ENCODE measurements at places on chromosomes 1 and 21. TPM values are rescaled to one million over a fixed set of nuclear protein-coding genes. Genes with fewer than 3 reads are reported as not detected.

DNA sequence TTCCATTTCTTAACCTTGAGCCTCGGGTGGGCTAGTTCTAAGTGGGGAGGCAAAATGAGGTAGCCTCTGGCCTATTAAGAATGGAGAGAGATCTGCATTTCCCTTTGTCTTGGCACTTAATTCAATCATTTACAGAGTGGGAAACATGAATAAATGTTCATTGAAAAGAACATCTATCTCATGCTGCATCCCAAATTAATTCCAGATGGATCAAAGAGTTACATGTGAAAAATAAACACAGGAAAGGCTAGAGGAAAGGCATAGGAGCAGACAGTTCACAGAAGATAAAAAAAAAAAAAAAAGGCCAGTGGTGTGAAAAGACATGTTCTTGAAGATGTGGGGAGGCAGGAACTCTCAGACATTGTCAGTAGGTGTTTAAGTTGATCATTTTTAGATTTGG lies 35.7 kb upstream of the EPS8L3 start:
- DNase-seq = no peak

- no peak for DNase-seq
These were observed 32.4 kb downstream of the AHDC1 start for GRCh38 chr1:27571439-27572018.

- DNase-seq = no peak
These were observed 3.2 kb upstream of the LIX1L start for GRCh38 chr1:145961109-145961424.

DNA sequence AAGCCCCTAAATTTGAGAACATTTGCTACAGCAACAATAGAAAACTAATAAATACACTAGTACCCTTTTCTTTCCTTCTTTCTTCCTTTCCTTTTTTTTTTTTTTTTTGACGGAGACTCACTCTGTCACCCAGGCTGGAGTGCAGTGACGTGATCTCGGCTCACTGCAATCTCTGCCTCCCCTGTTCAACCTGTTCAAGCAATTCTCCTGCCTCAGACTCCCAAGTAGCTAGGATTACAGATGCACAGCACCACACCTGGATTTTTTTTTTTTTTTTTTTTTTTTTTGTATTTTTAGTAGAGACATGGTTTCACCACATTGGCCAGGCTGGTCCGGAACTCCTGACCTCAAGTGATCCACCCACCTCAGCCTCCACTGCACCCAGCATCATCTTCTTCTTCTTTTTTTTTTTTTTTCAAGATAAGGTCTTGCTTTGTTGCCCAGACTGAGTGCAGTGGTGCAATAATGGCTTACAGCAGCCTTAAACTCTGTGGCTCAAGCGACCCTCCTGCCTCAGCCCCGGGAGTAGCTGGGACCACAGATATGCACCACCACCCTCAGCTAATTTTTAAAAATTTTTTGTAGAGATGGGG lies 19.6 kb upstream of the CBR3 start:
- DNase-seq = no peak

GRCh38 chr1:7048395-7048794 lies 263.1 kb downstream of the CAMTA1 start:
- DNase-seq = no peak

GRCh38 chr1:230068952-230069684 lies 2.1 kb downstream of the GALNT2 start:
- no peak for DNase-seq

DNA sequence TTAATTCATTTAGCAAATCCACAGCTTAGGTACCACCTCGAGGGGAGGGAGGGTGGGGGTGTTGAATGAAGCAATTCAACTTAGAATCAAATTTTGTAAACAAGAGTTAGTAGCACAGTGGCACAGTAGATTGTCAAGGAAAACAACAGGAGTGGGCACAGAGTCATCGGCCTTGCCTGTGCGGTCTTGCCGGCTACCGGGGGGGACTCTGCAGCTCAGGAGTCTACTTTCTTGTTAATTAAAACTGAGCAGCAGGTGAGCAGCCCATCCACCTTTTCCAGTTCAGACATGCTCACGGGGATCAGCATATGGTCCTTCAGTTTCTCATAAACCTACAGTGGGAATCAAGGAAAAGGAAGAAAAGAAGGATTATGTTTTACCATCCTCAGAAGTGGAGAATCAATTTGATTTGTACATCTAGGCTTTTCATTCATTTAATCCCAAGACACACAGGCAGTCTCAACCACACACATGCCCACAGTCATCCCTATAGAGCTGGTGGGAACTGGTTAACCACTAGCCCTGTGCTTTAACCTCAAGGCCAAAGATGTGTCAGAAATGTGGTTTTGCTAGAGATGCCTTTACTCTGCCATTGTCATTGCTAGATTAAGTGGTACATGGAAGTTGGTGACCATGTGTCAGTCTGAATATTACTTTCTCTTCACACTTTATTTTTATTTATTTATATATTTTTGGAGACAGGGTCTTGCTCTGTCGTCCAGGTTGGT lies 45.0 kb upstream of the BCL10 start:
- no peak for DNase-seq

- DNase-seq = no peak
These were observed 52.7 kb upstream of the CXADR start for GRCh38 chr21:17460094-17460493.

DNA sequence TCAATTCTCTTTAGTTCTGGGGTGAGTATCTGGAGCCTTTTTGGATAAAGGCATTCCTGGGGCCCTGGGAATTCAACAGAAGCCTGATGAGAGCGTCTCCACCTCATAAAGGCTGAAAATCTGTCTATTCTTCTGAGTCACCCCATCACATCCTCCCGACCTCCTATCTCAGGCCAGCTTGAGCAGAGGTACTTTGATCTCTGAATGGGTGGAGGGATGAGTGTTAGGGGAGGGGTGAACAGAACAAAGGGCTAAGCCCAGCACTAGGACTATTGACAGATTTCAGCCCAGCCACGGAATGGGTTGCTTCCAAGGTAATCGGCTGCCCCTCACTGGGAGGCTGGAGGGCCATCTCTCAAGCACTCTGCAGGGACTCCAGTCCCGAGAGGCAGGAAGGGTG lies 2.5 kb upstream of the MYBPH start:
- no peak for DNase-seq

DNA sequence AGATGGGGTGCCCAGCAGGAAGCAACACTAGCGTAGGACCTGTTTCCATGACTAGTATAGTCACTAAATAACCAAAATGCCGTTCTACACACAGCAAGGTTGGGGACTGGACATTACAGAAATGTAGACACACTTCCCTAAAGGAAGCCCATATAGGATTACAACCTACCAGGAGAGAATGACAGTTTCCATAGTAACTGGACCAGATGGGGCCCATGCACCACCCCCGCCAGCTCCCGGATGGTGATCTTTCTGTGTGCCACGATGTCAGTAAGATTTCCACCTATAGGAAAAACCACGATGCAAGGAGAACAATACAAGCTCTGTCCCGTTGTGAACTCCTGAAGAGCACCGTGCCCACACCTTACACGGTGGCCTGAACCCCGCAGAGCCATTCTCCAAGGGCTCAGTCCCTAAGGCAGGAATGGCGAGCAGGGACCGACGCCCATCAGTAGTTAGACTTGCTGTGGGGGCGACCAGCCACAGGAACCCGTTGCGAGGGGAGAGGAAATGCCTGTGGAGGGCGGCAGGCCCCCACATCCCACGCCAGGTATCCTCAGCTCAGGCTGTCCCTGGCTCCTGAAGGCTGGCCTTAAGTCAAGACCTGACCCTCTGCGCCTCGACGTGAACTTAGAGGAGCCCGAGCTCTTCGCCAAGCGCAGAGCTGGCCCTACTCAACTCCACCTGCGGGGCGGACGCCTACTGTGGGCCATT lies 13.6 kb upstream of the CEP85 start:
- DNase-seq = no peak

- DNase-seq = no peak
These were observed 160.6 kb upstream of the C21orf91 start for GRCh38 chr21:17979763-17980162.

GRCh38 chr1:75035536-75035935 lies 98.7 kb upstream of the LHX8 start:
- DNase-seq = no peak

Gene SYNC
- 8.3 TPM for polyA plus RNA-seq

Gene PTPN7
- 0.19 TPM for polyA plus RNA-seq

Gene AADACL4
- not detected for polyA plus RNA-seq

Gene GOLT1A
- polyA plus RNA-seq = 0.24 TPM

Gene CFHR1
- not detected for polyA plus RNA-seq

Gene DYNLT4
- 0.36 TPM for polyA plus RNA-seq

Gene PTAFR
- polyA plus RNA-seq = 2.1 TPM

Gene SASS6
- polyA plus RNA-seq = 1.6 TPM

Gene FCRL1
- polyA plus RNA-seq = not detected

Measured in heart left ventricle (tissue), 16 donors.